CD4-positive, CD25-positive, alpha-beta regulatory T cell (primary cell): ENCODE measurements at places on chromosomes 6 and 20. TPM values are rescaled to one million over a fixed set of nuclear protein-coding genes. Genes with fewer than 3 reads are reported as not detected.

C6orf163 gene
- total RNA-seq, result 2.1 TPM

DEFB129 gene
- not detected for total RNA-seq

SMOC2 gene
- total RNA-seq, result not detected

LIN28B gene
- not detected for total RNA-seq

C4B gene
- 3.6 TPM for total RNA-seq

EMILIN3 gene
- not detected for total RNA-seq

TBX18 gene
- total RNA-seq, result not detected

BANF2 gene
- total RNA-seq, result not detected

SCUBE3 gene
- total RNA-seq, result not detected

LKAAEAR1 gene
- total RNA-seq, result not detected

VWA7 gene
- 6.8 TPM for total RNA-seq

SPATS1 gene
- total RNA-seq, result not detected

MAPK13 gene
- 68.7 TPM for total RNA-seq

CAGE1 gene
- total RNA-seq, result 0.57 TPM

IFT52 gene
- 13.1 TPM for total RNA-seq

TTBK1 gene
- total RNA-seq, result 0.22 TPM

SLC24A3 gene
- total RNA-seq, result 0.25 TPM

MAS1 gene
- not detected for total RNA-seq

LY6G5B gene
- total RNA-seq, result 38.8 TPM
